ENCODE measurements at places on chromosomes 16 and 17.

DNA sequence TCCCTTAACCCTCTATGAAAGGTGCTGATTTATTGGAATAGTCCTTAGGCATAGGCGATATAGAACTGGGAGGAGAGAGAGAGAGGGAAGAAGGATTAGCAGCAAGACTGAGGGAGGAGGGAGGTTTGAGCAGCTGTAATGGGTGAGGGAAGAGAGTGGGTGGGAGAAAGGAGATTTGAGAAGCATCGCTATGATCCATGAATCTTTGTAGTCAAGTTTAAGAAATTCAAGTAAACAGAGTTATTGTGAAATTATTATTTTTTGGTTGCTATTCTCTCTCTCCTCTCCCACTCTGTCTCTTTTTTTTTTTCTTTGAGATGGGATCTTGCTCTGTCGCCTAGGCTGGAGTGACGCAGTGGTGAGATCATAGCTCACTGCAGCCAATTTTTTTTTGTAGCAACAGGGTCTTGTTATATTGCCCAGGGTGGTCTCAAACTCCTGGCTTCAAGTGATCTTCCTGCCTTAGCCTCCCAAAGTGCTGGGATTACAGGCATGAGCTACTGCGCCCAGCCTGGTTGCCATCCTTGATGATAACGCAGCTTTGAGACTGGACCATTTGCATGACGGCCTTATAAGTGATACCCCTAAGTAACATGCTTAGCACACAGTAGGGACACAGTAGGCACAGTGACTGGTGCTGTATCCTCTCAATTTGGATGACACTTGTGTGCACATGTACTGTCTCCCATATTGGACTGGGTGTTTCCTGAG lies 21.0 kb upstream of the TNS4 start:
- DNase-seq, result no peak

DNA sequence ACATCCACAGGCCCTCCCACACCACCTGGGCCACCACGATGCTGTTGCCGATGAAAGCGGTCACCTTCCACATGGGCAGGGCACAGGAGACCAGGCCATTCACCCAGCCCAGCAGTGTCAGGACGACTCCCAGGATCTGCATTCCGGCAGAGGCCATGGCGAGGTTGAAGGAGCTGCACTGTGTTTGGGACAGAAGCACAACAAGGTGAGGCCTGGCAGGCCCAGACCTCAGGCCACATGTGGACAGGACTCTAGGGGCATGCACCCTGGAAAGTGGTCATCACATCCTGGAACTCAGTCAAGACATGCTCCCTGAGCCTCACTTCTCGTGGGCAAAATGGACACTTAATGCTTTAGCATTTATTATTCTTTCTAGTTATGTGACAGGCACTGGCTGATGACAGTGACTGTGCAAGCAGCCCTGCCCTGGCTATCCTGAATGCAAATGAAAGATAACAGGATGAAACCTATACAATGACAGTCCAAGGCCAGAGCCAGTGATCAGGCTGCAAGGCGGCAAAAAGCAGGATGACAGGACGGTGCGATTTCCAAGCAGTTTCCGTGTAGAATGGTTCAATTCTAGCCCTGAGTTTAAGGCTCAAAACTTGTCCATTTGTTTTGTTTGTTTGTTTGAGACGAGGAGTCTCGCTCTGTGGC lies 2.0 kb downstream of the CLDN6 start:
- no peak for DNase-seq

DNA sequence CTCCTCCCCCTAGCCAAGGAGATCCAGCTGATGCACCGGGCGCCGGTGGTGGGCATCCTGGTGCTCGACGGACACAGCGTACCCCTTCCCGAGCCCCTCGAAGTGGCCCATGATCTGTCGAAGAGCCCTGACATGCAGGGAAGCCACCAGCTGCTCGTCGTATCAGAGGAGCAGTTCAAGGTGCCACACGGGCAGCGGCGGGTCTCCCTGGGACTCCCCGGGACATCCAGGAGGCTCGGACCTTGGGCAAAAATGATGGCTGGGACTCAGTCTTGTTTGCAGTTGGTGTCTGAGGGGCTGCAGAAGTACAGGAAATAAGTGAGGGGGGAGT lies 15.8 kb upstream of the MYO15B start:
- no peak for DNase-seq

DNA sequence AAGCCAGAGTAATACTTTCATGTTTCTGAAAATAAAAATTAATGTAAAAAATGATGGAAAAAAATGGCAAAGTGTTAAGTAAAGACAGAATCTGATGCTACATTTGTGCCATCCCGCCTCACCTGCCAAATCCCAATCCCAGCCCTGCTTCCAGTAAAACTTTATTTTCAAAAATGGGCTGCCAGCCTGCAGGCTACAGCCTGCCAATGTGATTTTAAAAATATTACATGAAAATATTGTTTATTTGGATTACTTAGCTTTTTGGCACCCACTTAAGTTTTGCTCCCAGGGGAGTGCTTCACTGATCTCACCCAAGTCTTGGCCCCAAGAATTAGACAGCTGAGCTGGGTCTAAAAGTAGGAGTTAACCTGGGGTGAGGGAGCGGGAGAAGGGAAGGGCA lies 112.8 kb downstream of the C16orf78 start:
- DNase-seq, result no peak

DNA sequence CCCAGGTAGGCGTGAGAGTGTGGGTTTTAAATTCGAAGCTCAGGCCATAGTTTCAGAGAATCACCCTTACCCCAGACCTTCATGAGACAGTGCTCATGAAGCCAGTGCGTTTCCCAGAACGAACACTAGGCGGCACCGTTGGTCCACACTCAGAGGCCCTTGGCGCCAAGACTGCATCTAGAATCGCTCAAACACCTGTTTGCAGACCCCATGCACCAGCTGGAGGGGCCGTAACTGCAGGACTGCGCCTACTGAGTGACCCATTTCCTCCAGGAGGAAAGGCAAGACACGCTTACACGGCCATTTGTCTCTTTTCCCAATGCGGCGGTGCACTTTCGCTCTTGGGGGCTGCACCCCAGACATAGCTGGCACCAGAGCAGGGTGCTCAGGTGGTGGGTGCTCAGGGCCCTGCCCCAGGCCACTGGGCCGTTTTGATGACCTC lies 34.0 kb downstream of the ADGRG5 start:
- DNase-seq, result no peak

DNA sequence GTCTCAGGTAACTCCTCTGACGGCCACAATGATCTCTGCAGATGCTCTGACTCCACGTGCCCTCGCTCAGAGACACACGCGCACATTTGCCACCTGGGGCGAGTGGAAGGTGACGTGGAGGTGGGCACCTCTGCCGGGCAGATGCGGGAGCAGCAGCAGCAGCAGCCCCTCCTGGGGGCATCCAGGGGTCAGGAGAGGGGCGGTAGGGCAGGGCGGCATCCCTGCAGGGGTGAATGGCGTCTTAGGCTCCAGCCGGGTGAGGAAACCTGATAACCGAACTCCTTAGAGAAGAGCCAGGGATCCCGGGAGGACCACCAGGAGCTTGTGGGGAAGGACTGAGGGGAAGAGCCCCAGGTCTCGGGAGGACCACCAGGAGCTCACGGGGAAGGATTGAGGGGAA lies 34.6 kb upstream of the CDH15 start:
- no peak for DNase-seq

Data from activated gamma-delta T cell (primary cell).